Pulmonary artery endothelial cell (primary cell): ENCODE measurements at places on chromosomes 3 and 15.

DNA sequence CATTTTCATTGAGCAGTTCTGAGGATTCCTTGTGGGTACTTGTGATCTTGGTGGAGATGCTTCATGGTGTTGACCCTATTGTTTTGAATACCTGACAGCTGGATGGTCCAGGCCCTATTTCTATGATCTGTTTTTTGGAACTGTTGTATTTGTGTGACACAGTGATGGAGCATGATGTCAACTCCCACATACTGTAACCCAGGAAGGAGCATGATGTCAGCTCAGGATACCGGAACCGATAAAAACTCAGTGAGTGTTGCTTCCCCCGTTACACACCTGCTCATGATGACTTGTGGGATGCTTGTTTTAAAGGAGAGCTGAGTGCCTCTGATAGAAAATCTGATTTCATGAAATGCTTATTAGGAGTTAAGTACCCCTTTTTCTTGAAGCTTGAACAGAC, 45.1 kb downstream of the ZBTB38 start:
- DNase-seq, result no peak

DNA sequence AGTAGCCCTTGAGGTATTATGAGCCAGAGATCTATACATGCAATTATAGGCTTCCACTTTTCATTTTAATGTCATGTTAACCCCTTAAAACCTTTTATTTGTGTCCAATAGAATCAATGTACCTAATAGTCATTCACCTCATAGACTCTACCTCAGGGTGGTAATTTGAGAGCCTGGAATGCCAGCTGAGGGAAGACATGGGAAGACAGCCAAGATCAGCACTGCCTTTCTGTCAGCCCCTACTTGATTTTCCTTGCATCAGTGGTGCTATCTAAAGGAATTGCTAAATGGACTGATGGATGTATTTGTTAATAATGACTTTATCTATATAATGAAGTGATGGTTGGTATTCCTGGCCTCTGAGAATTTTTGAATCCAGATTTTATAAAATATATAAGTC, 113.3 kb upstream of the GBE1 start:
- DNase-seq, result no peak

DNA sequence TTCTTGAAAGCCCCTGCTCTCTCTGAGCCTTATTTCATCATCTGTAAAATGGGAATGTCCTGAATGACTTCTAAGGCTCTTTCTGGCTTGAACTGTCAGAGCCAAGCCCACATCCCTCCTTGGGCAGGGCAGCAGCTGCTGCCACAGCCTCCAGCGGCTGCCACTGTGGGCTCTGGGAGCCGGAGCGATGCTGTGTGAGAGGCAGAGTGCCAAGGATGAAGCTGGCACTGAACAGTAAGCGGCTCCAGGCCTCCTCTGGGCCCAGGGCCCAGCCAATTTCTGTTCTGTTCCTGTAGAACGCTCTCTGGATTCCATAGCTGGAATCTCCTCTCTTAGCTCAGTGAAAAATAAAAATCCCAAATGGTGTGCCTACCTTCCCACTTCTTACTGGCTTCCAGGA, 4.4 kb downstream of the CPLX3 start:
- no peak for DNase-seq

DNA sequence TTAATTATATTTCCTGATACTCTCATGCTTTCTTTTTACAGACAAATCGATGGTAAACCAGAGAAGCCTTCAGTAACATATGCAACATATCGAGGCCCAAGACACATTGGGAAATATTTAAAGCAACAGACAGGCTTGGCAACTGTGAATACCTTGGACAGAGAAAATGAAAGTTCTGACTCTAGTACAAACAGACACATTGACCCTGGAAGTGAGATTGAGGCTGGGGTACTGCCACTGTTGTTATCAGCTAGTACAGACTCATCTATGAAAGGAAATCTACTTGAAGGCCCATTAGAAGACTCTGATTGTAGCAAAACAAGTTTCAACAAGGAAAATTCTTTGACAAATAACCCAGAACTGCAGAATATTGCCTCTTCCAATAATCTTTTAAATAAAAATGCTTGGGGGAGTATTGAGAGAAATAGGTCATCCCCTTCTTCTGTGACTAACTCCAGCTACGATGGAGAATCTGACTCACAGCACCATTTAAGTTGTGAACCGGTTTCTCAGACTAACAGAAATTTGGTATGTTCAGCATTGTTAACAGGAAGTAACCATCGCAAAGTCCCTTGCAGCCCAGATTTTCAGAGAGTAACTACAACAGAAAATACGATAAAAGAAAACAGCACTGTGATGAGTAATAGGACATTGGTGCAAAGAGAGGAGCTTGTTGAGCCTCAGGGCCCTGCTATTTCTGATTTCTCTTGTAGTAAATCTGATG, 50.2 kb downstream of the CRYBG3 start:
- peak; percentile 39 for DNase-seq

DNA sequence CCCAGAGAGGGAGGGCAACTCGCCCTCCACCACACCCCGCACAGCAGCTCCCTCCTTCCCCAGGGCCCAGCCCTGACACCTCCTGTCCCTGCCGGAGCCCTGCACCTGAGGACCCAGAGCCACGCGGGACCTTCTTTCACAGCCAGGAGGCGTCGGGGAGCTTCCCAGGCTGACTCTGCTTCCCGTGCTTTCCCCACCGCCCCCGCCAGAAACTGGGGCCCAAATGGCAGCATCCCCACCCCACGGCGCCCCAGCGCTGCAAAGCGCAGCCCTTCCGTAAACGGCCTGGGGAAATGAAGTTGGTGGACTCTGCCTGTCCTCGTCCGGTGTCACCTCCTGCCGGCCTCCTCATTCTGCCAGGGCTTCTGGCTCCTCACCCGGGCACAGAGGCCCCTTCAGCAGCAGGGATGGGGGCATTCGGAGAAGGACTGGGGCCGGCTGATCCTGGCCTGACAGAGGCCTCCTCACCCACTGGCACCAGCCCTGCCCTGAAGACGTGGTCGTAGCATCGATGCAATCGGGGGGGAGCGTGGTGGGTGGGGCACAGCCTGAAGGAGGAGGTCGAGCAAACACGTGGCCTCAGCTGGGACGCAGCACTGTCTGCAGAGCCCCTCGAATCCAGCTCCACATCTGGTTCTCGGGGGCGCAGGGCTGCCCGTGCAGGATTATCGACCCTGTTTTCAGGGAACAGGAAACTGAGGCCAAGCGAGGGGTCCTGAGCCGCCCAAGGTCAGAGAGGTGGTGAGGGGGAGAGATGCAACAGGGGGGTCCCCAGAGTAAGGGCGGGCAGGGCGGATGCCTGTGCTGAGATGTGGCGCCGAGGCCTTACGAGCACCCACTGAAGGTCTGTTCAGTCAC, 235.4 kb downstream of the XXYLT1 start:
- DNase-seq, result no peak

DNA sequence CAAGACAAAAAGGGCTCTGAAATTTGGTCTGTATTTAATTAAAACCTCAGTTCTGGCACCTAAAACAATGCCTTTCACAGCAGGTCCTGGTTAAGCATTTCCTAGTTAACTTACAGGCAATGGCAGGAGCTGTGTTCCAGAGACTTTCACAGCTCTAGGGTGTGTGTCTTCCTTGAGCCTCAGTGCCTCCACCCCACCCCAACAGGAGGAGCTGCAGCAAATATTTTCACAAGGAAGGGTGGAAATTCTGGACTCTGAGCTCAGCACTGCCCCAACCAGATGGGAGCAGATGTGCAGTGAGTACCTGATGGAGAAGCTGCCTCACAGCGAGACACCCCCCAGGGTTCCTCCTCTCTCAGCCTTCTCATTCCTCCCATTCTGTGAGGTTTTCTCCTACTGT, 106.3 kb upstream of the SPATA12 start:
- DNase-seq, result no peak

- no peak for DNase-seq
Observed at GRCh38 chr15:93830221-93831080, 400.9 kb upstream of the MCTP2 start.

DNA sequence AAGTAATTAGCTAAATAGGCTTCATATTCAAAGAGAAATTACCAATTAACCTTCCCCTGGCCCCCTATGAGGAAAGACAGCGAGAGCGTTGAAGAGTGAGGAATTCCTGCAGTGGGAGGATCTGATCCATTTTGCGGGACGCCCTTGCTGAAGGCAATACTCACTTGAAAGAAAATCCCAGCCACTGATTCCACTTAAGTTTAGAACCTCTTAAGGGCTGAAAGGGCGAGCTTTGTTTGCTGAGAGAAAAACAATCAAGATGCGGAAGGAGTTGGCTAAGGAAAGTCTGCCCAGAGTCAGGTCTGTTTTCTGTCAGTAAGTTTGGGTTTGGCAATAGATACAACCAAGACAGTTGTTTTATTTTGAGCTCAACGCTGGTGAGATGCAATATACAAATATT, 102.8 kb upstream of the GBE1 start:
- DNase-seq, result no peak

DNA sequence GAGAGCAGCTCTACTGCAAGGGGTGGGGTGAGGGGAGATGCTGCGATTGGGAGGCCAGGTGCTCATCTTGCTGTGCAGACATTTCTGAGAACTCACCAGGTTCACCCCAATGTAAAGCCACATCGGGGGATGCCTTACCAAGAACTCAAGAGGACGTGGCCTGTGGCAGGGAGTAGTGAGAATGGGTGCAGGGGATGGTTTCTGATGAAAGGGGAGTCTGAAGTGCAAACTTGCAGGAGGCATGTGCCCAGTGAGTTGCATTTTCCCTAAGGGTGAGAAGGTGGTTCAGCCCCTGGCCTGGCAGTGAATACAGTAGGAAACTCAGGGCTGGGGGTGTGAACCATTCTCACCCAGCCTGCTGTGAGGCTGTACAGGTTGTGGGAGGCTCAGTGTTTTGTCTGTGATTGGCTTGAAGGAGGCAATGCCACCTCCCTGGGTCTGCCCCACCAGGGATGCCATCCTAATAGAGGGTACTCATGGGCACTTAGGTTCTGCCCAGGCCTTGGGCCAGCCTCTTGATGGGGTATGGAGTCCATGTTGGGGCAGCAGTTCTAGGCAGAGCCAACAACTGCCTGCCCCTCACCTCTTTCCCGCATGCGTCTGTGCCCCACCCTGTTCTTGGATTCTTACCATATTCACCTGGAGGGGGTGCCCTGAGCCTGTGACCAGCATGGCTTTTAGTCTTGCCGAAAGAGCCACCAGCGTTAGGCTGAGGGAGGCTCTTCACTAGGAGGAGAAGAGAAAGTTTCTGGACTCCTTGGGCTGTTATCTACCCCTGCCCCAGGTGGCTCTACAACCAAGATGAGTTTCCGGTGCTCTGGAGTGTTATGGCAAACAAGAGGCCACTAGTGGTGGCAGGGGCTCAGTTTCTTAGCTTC, 4.5 kb downstream of the HEMK1 start:
- DNase-seq, result no peak

GRCh38 chr15:35822153-35822552, 276.2 kb upstream of the DPH6 start:
- DNase-seq, result no peak

DNA sequence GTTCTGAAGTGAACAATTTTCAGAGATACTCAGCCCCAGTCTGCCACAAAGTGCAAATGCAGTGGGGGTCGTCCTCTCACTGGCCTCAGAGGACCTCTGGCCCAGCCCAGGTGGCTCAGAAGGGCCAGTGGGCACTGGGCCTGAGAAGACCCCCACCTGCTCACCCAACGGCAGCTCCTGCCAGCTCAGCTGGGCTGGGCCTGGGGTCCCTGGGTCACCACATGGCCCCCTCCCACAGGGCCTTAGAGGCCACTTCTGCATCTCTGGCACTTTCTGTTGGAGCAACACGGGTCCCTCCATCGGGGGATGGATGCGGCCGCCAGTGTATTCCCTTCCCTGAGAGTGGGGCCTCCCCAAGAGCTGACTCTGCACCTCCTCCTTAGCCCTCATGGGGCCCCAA, 262.7 kb upstream of the KCNH8 start:
- no peak for DNase-seq

GRCh38 chr3:50811893-50812292, 137.2 kb downstream of the DOCK3 start:
- no peak for DNase-seq

GRCh38 chr3:64861684-64862083, 173.9 kb upstream of the ADAMTS9 start:
- DNase-seq, result no peak

- no peak for DNase-seq
Observed at GRCh38 chr15:70379134-70379533, 281.4 kb upstream of the TLE3 start.

DNA sequence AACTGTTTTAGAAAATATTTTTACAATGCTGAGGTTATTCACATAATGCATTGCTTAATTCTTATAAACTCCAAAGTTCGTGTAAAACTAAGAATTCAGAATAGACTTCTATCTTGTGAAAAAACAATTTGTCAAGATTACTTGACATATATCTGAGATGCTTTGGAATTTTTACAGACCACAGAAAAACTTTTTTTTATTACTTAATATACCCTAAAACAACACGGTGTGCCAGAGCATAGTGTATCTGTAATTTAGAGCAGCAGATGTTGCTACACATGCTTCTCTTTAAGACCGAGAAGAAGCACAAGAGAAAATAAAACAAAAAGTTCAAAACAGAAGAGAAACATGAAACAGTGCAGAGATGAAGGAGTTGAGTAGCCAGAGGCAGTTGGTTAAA, 26.4 kb downstream of the ASB7 start:
- DNase-seq, result no peak

GRCh38 chr3:52854013-52854412, 19.2 kb upstream of the MUSTN1 start:
- DNase-seq, result no peak

DNA sequence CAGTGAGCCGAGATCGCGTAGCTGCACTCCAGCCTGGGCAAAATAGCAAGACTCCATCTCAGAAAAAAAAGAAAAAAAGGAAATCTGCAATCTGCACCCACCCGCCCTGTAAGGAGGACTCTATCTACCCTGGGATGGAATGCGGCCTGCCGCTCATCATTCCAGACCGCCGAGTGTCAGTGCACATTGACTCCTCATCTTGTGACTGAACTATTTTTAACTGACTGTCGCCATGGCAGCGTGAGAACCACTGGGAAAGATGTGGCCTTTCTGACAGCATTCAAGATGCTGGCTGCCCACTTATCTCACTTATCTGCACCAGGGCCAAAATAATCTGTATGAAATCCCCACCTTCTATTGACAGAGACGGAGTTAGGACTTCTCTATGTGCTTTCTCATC, 38.8 kb upstream of the ANKRD34C start:
- no peak for DNase-seq

DNA sequence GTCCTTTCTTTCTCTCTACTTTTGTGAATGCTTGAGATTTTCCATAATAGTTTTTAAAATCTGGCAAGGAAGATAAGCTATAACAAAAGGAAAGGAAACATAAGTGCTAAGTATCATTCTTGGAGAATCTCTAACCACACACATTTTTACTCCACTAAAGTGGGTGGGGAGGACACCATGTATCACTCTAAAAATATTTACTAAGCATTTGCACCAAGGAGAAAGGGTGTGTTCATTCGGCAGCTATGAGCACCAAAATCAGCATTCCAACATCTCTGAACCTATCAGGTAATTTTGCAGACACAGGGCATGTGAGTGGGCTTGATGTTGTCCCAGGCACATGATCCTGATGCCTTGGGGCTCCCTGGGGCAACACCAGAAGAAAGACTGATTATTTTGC, 5.5 kb downstream of the B4GALT4 start:
- no peak for DNase-seq

GRCh38 chr15:78752492-78753358, 58.5 kb downstream of the ADAMTS7 start:
- no peak for DNase-seq
